ENCODE measurements at places on chromosomes 12 and 14.

- no peak for DNase-seq
These were observed 22.7 kb downstream of the SETD1B start for GRCh38 chr12:121826318-121827150.

GRCh38 chr12:116881877-116882507, 751 bp upstream of the HRK start:
- DNase-seq = no peak

DNA sequence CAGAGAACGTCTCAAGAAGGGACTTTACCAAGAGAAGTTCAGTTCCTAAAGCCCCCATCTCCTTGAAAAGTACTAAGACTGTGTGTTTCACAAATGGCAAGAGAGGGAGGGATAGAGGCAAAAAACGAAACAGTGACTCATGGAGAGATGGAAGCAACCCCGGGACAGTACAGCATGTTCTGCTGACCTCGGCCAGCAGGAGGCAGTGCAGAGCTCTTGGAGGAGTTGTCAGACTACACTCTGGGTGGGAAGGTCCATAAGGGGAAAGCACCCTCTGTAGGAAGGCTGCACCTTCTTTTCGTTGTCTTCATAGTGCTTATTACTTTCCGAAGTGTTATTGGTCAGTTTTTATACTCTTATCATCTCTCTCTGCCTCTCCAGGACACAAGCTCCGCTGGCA, 525.2 kb upstream of the CCDC196 start:
- no peak for DNase-seq

DNA sequence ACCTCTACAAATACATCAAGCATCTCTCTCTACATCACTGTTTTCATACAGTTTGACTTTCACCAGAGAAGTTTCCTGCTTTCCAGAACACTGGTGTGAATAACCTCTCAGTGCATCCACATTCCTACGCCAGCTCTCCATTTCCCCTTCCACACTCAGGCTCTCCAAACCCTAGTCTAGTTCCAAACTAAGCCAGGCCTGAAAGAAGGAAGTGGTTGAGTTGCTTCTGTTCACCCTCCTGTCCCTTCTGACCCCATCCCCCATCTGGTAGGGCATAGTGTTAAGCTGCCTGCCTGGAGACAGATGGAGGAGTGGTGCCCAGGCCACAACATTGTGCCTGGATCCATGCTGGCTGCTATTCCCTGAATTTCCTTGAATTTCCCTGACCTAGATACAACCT, 132.4 kb downstream of the GPR65 start:
- no peak for DNase-seq

DNA sequence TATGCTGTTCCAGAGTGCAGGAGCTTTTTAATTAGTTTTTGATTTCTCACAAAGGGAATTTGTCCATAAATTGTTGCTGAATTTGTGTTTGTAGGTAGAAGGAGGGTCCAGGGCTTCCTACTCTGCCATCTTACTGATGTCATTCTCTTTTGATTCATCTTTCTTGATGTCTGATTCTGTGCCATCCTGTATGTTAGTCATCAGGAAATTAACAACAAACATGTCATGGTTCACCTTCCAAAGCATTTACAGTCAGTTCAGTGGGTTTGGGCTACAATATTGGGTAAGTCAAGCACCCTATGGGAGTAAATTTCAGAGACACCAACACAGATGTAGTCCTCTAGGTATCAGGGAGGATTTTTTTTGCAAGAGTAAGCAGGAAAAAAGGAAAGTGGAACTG, 135.2 kb upstream of the SLC38A2 start:
- no peak for DNase-seq

DNA sequence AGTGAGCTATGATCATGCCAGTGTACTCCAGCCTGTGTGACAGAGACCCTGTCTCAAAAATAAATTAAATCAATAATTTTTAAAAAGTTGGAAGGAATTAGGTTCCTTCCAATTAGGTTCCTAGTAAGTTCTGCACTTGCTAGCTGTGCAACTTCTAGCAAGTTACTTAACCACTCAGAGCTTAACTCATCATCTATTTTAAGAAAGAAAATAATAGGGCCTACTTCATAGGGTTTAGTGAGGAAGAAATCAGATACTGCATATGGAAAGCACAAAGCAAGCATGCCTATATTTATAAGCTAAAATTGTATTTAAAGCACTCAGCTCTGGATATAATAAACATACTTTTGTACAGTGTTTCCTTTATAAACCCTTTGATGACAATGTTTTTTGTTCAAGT, 10.7 kb downstream of the FOXN3 start:
- DNase-seq = no peak

DNA sequence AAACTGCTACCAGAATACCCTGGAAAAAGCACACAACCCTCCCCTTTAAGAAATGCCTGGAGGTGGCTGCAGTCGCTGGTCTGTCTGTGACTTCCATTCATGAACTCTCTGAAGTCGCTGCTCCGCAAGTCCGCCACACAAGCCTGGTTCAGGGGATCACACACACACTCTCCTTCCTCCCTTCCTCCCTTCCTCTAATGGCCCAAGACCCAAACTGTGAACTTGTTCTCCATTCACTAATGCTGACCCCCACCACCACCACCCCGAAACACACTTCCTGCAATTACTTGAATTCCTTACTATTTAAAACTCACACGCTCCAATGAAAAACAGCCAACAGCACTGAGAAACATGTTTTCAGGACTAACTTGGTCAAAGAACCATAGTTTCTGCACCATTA, 1.0 kb upstream of the LMO3 start:
- no peak for DNase-seq

DNA sequence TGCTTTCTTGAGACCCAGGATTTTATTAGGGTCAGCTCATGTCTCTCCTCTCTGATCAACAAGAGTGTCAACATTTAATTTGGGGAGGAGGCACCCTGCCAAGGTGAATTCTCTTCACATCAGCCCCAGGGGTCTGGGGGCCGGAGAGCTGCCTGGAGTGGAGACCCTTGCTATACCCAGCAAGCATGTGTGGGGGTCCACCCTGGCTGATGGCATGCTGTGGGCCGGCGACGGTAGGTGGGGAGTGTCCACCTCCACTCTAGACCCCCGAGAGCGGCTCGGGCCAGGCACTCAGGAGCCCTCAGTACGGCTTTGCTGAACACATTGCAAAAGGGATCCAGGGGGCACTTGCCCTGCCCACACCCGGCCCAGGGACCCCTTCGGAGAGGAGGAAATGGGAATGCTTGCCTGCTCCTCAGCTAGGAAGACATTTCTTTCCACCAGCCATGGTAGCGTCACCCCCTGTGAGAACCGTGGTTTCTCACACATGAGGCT, 10.4 kb downstream of the MEG3 start:
- DNase-seq = no peak

GRCh38 chr12:32261638-32262037, 137.7 kb upstream of the FGD4 start:
- DNase-seq = no peak

DNA sequence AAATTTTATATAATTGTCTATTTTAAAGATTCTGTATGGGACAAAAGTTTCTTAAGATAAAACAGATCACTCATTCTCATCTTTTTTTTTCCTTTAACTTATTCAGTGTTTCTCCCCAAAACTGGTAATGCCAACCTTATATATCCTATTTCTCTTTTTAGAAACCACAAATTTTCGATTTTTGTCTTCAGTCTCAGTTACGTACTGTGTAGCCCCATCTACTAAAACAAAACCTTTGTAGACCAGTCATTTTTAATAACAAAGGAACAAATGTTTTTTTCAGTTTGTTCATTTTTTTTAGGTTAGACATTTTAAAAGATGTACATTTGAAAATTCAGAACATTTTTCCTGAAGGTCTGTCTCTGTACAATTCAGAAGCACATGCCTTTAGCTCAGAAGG, 18.2 kb downstream of the PNMA1 start:
- DNase-seq = no peak

DNA sequence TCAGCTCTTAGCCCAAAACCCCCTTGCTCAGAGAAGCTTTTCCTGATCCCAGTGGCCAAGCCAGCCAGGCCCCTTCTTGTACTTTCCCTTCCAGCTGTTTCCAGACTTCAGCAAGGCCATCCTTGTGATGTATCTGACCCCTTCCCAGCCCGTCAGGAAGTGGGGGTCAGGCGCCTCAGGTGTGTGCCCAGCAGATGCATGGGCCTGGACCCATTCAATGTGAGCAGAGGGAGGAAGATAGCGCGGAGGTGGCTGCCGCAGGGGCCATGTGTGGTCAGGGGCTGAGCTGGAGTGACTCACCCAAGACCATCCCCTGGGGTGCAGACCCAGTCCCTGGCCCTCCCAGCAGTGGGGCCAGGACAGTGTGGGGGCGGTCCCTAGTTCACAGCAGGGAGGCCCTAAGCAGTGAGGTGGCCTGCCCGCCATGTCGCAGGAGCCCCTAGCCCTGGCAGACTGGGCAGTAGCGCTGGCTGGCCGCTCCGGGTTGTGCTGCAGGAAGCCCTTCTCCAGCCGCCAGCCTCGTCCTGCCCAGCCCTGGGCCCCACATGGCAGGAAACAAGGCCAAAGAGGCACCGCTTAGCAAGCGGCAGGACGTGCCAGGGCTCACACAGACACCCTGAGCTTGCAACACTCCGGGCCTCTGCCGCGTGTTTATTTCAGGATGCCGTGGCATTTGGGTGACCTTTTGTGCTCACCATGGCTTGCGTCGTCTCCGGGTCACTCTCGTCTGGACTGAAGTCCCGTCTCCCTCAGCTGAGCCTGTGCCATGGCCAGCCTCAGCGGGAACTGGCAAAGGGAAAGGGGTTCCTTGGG, 12.0 kb downstream of the ADSS1 start:
- no peak for DNase-seq

DNA sequence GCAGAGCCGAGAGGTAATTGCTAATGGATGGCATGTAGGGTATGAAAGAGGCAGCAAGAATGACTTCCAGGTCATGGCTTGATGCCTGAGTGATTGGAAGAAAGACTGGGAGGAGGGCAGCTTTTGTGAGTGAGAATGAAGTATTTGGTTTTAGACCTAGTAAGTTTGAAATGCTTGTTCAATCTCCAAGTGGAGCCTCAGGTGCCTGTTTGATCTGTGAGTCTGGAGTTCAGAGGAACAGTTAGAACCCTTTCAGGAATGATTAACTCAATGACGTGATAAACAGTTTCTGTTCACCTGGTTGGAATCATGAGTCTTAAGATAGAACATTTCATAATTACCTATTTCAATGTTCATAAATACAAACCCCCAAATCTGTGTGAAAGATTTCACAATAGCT, 10.4 kb downstream of the KCNJ8 start:
- DNase-seq = no peak

- no peak for DNase-seq
These were observed 26.3 kb downstream of the BATF start for GRCh38 chr14:75548544-75548943.

DNA sequence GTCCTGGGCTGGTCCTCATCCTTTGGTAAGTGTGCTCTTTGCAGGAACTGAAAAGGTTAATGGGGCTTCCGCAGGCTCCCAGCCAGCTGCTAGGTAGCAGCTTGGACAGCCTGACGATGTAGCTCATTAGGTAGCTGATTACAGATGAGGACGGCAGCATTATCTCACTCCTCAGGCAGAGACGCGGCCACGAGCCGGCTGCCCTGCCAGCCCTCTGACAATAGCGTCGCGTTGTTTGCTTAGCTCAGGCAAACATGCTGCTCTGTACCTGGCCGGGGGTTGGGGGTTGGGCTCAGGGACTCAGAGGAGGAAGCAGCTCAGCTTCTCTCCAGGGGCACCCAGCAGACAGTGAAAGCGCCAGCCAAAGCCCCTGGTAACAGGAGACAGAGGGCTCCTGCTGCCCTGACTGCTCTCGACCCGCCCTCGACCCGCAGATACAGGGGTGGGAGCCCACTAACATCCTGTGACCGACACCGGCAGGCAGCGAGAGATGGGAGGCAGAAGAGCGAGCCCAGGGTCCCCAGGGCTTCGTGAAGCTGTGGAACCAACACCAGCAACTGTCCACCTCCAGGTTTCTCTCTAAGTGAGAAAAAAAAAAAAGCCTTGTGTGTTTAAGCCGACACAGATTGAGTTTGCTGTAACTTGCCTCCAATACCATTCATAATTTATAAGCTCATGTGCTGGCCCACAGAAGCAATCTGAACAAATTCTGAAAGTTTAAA, 53.4 kb upstream of the DLK1 start:
- DNase-seq = no peak

DNA sequence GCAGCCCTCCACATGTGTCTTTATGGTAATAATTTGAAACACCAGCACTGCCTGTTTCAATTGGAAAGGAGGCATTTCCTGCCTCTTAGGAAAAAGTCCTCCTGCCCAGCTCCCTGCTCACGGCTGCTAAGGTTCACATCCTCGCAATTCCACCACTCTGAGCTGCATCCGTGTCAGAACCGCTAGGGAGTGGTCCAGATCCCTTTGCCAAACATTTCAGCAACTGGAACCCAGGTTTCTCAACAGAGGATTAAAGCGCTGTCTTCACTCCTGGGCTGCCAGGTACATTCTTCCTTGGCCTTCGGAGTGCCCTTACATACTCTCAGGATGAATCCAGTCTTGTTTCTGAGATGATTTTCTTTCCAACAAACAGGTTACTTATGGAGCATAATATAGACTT, 23.3 kb downstream of the C14orf132 start:
- no peak for DNase-seq

GRCh38 chr12:11685316-11685715, 35.8 kb downstream of the ETV6 start:
- DNase-seq = no peak

DNA sequence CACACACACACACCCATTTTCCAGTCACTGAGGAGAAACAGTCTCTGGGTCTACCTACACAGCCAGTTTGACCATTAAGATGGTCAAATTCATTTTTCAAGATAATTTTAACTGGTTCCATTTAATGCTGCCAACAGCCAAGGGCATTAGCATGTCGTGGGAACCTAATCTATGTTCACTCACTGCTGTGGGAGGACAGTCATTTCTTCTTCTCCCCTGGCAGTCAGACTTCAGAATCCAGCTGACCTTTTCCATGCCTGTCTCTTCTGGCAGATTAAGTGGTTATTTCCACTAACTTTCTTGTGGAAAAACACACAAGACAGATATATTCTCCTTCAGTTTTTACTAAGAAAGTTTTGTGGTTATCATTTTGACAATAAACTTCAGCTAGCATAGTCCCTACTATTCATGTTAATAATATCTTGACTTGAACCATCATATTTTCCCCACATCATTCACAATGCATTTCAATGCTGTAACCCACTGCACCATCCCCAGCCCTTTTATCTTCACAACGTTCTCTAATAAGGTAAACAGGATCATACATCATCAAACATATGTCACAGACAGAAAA, 82.2 kb downstream of the DAD1 start:
- DNase-seq = no peak

DNA sequence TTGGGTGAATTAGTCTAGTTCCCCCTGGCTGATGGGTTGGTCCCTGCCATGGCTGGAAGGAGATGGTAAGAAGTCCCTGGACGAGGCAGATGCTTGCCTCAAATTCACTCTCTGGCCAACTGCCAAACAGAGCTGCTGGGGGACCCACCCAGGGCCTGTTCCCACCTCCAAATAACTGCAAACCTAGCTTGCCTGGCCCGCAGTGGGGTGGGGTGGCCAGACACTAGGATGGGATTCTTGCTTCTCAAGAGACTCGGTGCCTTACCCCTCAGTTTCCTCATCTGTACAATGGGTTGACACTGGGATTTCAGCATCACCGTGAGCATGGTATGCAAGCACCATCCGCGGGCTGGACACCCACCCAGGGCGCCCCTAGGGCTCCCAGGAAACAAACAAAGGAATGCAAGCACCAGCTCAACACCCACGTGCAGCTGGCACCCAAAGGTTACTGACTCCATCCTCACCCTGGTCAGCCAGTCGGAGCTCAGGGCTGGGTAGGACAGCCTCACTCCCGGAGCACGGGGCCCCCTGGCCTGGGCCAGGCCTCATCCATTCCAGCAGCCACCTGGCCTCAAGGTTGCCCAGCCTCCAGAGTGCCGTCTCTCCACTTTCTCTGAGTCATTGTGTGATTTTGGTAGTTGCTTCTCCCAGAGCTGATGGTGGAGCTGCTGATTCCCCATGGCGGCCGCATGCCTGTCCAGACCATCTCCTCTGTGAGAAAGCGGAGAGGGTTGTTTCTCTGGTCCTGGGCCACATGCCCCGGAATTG, 205.2 kb upstream of the RTL1 start:
- no peak for DNase-seq
